ENCODE measurements at places on chromosomes 7 and 10.

GRCh38 chr7:27169658-27170425 lies 4.3 kb downstream of the HOXA10 start:
- DNase-seq: no peak

DNA sequence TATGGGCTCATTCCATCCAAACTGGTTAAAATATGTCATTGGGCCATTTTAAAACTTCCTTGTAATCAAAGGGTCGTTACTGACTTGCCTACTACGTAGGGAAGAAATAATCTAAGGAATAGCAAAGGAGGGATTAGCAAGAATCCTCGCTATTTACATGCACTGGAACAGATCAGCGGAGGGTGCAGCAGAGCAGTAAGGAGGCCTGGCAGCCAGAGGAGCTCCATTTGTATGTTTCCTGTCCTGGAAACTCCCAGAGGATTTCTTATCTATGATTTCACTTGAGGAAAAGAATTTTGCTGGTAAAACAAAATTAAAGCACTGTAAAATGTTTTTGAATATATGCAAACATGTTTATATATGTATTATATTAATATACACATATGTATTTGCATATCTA lies 107.3 kb downstream of the TPK1 start:
- DNase-seq: no peak

GRCh38 chr10:97154781-97155180 lies 31.0 kb downstream of the SLIT1 start:
- no peak for DNase-seq

DNA sequence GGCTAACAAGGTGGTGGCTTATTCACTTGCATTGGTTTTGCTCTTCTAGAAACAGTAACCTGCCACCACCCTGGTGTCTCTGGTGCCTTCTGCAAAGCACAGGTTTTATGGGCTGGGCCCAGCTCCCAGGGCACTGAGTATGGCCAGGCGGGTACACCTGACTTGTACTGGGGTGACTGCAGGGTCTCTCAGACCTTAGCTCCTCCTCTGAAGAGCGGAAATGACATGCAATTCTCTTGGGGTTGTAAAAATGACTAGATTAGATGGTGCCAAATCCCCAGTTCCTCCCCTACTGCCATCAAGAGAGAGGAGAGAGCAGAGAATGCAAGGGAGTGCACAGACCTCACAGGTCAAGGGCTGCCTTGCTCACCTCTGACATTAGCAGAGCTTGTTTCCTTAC lies 14.7 kb downstream of the ESYT2 start:
- DNase-seq: no peak

- DNase-seq: no peak
Observed at GRCh38 chr7:114303301-114303700, 111.3 kb upstream of the FOXP2 start.

GRCh38 chr7:74174606-74175082 lies 488 bp downstream of the EIF4H start:
- peak; percentile 62 for DNase-seq

DNA sequence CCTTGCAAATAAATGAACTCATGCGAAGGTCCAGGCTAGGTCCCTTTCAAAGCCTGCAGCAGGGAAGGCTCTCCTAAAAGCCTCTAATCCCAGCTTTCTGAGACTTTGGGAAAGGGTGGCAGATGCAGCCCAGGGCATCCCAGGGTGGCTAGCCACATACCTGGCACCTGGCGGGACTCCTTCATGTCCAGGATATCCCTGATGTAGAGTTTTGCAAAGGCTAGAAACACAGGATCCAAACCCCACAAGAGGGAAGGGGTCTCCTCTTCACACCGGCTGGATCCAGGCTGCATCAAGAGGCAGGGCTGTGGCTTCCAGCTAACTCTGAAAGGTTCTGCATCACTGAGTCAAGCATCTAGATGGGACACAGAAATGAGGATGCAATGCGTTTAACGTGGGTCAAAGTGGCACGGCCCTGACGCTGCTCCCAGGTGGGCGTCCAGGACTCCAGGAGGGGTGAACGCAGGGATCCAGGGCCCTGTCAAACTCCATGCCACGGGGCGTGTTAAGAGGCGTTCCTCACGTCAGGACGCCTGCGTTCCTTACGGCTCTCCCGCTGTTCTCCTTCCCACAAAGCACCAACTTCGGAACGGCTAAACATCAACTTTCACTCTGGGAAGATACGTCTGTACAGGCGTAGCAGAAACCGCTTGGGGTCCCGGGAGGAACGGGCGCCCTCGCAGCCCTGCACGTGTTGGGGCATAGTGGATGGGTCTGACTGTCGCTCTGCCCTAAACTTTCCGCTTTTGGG lies 507 bp downstream of the STN1 start:
- DNase-seq: peak; percentile 40

- no peak for DNase-seq
Observed at GRCh38 chr7:6436385-6436685, 11.4 kb downstream of the DAGLB start.

GRCh38 chr7:2915023-2915422 lies 70.9 kb upstream of the GNA12 start:
- DNase-seq: no peak

- DNase-seq: peak; percentile 92
Observed at GRCh38 chr10:27723436-27723835, 22.2 kb downstream of the MKX start.

- no peak for DNase-seq
Observed at GRCh38 chr10:11154333-11154732, 136.7 kb downstream of the CELF2 start.

Measured in fibroblast of upper back skin (primary cell).